Effector memory CD4-positive, alpha-beta T cell (primary cell): ENCODE measurements at places on chromosomes 1 and 21.

GRCh38 chr1:207051191-207051943 lies at the start of gene YOD1:
TSS of gene YOD1 (minus strand) at chr1:207051208. CDS start at chr1:207051030, 178 bp downstream.
- DNase-seq = no peak

DNA sequence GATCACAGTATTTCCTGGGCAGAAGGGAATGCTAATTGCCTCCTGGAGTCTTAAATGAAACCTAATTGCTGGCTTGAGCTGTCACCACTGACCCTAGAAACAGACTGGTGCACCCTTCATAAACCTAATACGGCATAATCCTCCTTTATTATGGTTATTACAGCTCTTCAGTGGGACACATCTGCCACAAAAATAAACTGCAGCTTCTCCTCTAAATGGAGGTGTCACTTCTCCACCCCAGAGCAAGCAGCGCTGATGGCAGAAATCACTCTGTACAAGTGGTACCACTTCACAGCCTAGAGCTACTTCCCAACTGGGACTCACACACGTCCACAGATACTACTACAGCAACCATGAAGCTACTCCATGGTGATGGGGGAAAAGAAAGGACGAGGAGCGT lies 11.1 kb downstream of the PTPN14 start:
- DNase-seq = no peak

DNA sequence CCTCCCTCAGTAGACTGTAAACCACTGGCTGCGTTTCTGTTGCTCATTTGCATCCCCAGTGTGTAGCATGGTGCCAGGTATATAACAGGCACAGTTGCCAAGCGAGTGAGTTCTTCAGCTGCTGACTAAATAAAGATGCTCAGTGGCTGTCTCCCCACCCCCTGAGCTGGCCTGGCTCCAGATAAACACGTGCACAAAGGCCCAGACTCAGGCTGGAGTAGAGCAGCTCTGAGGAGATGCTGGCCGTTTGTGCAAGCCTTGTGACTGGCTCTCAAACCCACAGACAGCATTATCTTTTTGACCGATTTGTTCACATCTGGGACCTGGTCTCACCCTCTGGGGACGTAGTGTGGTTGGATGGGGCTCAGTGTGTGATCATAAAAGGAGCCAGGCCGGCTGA lies 7.1 kb downstream of the CHRNB2 start:
- DNase-seq = no peak

- no peak for DNase-seq
These were observed 20.1 kb upstream of the COG2 start for GRCh38 chr1:230622151-230622550.

- no peak for DNase-seq
These were observed 55.5 kb upstream of the GADD45A start for GRCh38 chr1:67629370-67630075.

DNA sequence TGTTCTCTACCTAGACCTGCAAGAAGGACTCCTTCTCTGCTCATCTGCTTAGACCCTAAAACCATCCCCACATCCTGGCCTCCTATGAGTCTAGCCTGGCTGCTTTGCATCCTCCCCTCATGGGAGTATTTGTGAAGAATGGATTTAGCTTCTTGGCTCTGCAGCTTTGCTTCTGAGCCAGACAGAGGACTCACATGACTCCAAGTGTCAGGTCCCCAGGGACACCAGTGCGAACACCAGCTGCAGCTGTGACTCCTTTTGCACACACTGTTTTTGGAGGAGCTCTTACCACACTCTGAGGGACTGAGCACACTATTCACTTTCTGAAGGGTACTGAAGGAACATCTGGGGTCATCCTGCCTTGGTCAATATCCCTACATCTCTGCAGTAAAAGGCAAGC lies 131.8 kb upstream of the SGIP1 start:
- no peak for DNase-seq

DNA sequence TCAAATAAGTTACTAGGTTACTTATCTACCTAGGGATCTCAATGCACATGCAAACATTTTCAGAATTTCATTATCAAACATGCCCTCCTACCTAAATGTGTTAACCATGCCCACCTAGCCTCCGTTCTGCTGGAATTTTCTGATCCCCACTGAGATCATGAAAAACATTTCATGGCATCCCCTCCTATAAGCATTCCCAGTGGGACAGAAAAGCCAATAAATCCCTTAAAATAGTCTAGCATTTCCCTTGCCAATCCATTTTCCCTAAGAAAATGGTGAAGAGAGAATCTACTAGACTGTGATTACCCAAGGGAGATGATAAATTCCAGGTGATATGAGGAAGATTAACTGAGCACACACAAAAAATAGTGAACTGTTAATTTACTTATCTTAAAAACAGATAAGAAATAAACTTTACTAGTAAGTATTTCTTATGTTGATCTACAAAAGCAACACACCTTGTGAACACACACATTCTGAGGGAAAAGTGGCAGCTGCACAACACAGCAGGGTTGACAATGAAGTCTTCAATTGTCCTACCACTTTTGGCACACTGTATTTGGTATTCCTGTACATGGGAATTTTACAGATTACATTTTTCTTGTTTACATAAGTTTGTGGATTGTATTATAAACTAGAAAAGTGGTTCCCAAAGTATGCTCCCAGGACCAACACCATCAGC lies 49.6 kb downstream of the ARID4B start:
- DNase-seq = no peak
